ENCODE measurements at places on chromosomes 13 and 19.

- DNase-seq: no peak
Measured at GRCh38 chr13:106101201-106101600, 434.3 kb downstream of the EFNB2 start.

DNA sequence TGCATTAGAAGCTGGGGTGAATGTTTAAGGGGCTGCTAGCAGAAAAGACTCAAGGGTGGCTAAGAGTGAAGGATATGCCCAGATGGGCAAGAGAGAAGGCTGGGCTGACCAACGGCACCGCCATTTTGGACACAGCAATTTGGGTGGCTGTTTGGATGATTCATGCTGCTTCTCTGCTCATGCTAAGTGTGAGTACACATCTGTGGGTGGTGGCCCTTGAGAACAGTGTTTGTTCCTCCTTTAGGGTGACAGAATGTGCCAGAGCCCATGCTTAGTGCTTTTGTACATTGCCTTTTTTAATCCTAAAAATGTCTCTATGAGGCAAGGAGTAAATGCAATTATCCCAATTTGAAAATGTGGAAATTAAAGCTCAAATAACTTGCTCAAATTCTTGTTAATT is 9.8 kb downstream of the CBY2 start:
- no peak for DNase-seq

DNA sequence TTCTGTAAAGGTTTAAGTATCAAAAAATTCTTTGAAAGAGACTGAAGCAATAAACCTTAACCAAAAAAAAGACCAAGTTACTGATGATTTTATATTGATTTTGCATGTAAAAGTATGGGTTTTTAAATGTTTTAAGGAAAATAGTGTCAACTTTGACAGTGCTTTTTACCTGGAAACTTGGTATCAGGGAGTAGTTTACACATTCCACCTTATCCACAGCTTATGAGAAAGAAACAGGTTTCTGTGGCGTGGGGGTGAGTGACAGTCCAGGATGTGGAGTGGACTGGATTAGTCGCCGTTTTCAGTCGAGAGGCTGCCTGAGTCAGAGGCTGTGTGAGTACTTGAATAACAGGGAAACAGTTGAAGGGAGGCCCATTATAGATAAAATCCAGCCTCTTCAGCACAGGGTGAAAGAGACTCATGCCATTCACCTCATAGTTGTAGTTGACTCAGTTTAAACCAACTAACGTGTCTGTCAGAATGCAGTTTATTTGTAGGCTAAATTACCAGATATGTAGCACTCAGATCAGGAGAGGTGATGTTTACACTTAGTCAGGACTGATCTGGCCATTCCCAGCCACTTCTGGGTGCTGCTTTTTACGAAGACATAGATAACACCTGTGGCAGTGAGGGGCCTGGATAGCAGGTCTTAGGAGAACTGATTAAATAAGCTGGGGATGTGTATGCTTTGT is 595 bp upstream of the GPR183 start:
- DNase-seq: no peak

DNA sequence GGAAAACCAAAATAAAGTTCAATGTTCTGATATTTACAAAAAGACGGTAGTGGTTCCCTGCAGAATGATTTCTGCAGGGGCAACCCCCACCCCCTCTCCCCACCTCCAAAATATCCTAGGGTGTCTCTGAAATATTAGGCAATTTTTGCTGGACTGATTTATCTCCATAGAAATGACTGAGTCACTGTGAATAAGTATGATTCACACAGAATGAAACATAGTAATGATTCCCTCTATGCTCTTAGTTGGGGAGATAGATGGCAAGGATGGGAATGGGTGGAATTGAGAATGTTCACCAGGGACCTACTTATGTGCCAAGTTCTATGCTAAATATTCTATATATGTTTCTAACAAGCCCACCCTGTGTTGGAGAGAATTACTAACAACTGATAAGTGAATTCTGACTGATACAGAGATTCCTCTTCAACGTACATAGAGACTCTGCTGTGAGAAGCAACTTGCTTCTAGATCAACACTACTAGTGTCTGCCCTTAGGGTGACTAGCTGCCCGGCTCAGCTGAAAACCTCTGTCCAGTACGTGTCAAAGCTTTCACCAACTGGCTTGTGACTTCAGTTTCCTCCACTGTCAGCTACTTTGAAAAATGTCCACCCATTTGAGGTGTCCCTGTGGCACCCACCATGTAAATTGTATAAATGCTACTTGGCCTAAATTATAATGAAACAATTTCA is 38.4 kb upstream of the RAP2A start:
- no peak for DNase-seq

GRCh38 chr13:110258876-110259631 is 47.9 kb downstream of the COL4A1 start:
- DNase-seq: no peak

- DNase-seq: no peak
Measured at GRCh38 chr19:44571830-44572580, 41.4 kb upstream of the IGSF23 start.

DNA sequence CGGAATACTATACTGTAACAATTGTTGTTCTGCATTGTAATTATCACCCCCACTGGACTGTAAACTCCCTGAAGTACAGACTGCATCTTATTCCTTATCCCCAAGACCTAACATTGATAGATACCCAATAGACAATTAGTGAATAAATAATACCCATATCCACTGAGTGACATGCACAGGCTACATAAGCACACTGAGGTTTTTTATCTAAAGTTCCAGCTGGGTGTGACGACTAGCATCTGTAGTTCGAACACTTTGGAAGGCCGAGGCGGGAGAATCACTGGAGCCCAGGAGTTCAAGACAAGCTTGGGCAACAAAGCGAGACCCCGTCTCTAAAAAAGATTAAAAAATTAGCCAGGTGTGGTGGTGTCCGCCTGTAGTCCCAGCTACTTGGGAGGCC is 2.5 kb downstream of the KPNA3 start:
- no peak for DNase-seq

- no peak for DNase-seq
Measured at GRCh38 chr19:18172331-18173053, 1.1 kb upstream of the IFI30 start.

- DNase-seq: no peak
Measured at GRCh38 chr13:48400850-48401291, 12.0 kb downstream of the LPAR6 start.

DNA sequence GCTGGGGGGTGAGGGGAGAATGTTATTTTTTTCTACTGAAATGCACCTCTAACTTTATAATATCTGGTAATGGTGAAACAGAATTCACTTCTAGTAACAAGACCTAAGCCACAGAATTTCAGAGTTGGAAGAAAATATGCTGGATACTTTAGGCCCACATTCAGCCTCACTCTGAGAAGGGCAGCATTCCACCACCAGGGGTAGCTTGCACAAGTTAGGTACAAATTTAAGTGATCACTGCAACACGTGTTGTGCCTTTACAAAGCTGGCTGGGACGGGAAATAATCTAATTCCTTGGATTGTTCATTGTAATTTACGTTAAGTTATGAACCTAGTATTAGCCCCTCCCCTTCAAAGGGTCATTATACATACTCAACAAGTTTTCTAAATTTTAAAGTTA is 192.3 kb downstream of the RGCC start:
- DNase-seq: no peak

GRCh38 chr13:91119643-91120042 is 227.8 kb upstream of the MIR17HG start:
- DNase-seq: no peak

DNA sequence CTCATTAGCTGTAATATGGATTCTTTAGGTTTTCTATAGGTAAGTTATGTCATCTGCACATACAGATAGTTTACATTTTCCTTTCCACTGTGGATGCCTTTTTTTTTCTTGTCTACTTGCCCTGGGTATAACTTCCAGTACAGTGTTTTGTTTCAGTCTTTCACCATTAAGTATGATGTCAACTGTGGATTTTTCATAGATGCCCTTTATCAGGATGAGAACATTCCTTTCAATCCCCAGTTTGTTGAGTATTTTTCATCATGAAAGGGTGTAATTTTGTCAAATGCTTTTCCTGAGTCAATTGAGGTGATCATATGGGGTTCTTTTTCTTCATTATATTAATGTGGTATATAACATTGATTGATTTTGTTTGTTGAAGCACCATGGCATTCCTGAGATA is 43.6 kb upstream of the SACS start:
- no peak for DNase-seq

DNA sequence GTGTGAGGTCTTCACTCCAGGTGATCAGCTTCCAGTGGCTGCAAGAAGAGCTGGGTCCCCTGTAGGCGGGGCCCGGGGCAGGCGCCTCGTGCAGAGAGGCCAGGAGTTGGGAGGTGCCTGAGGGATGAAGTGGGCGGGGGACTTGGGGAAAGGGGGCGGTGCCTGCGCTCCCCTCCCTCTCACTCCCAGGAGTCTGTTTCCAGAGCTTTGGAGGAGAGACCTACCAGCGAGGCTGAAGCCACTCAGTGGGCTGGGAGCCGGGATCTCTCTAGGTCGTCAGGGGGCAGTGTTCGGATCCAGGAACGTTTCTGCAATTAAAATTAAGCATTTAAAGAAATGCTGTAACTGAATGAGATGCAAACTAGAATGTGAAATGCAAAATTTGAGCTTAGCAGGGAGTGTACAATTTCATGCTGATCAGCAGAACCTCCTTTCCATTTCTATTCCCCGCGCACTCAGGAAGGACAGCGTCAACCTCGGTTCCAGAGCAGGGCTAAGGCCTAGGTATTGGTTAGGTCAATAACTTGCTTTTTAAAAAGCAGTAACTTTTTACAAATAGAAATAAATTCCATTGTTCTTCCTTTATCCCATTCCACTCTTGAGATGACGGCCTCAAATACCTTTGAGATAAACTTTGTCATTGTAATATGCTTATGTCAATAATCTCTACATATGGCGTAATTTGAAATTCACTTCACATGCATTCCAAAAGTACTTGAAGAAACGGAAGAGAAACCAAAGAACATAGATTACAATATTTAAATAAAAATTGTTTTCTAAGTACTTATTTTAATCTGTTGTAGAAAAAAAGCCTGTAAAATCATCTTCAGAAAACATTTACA is 11.6 kb downstream of the ZNF160 start:
- DNase-seq: no peak

DNA sequence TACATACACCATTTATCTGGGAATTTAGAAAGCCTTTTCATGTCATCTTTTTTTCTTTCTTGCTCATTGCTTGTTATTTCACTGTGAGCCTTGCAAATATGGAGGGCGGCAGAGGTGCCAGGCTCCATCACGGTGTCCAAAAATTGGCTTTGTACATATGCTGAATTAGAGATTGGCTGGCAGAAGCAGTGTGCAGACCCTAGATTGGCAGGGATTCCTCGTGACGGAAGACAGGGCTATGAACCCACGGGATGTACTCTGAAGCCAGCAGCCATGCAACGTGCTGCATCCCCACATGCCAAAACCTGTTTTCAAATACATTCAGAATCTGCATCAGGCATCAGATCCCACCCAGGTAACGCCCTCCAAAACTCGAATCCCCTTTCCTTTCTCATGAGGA is 142.8 kb downstream of the ZIC5 start:
- no peak for DNase-seq

- no peak for DNase-seq
Measured at GRCh38 chr13:73767191-73767741, 366.9 kb downstream of the KLF12 start.

DNA sequence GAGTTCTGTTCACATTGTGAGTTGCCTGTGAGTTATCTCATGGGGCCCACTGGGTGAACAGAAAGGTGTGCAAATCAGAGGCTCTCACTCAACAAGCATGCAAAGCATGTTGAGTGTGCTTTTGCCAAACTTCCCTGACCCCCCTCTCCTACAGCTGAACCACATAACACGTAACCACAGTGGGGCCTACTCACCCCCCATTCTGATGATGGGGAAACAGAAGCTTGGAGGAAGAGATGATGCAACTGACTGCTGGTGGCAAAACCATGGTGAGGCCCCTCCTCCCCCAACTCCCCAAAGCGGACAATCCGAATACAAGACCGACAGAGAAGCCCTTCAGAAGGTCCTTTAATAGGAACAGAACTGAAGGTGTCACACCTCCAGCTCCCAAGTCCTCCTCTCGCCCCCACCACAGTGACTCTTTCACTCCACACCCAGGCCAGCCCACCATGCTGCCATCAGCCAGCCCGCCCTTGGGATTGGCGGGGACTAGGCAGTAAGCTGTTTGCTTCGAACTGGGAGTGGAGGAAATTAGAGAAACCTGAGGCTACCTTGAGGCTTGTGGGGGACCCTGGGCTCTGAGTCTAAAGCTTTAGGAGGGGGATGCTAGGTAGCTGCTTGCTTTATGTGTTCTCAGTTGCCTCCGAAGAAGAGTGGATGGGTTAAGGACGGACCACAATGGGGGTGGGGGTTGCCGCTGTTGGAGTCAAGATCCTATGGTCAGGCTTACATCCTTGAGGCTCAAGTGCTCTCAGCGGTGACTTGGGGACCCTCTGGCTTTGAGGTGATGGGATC is 3.8 kb downstream of the ZNF784 start:
- DNase-seq: peak; percentile 8

- no peak for DNase-seq
Measured at GRCh38 chr19:50992666-50993035, 8.8 kb downstream of the KLK8 start.

DNA sequence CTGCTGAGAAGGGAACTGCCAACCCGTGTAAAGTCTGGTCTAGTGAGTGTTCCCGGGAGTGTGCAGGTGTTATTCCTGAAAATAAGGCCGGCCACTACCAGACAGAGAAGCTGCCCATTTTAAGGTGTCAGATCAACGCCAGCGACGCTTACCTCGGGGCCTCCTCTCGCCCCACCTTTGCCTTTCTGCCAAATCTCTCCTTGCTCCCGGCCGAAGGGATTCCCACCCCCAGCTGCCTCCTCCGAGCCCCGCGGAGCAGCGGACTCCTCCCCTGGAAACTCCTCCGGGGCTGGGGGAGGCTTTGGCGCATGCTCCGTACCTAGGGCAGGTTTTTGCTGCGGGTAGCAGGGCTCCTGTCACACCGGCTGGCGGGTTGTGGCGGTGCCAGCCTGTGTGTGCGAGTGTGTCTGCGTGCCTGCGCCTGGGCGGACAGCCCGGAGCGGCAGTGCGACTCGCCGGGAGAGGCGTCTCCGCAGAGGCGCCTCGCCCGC is at the start of gene HS6ST3:
Gene HS6ST3, plus strand, starts transcription at position 359 of the 491 bp plus-strand sequence.
- no peak for DNase-seq

- DNase-seq: no peak
Measured at GRCh38 chr19:24059563-24060295, 27.3 kb upstream of the ZNF254 start.

GRCh38 chr13:45852494-45852893 is 941 bp upstream of the SIAH3 start:
- DNase-seq: no peak

DNA sequence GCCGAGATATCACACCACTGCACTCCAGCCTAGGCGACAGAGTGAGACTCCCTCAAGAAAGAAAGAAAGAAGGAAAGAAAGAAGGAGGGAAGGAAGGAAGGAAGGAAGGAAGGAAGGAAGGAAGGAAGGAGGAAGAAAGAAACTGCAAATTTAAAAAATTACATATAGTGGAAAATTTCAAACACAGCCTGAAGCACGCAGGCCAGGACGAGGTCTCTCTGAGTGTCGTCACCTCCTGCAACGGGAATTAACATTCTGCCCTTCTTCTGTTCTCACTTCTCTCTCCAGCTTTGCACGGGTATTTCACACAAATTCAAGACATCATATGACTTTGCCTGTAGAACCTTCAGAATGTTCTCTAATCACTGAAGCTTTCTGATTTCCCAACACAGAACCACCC is 108.2 kb downstream of the GNG7 start:
- DNase-seq: no peak

- no peak for DNase-seq
Measured at GRCh38 chr13:60355056-60355455, 42.0 kb upstream of the TDRD3 start.

Data from KG1 (cell line).